NCI-H1417 (cell line): ENCODE measurements at places on chromosomes 6 and 20.

DNA sequence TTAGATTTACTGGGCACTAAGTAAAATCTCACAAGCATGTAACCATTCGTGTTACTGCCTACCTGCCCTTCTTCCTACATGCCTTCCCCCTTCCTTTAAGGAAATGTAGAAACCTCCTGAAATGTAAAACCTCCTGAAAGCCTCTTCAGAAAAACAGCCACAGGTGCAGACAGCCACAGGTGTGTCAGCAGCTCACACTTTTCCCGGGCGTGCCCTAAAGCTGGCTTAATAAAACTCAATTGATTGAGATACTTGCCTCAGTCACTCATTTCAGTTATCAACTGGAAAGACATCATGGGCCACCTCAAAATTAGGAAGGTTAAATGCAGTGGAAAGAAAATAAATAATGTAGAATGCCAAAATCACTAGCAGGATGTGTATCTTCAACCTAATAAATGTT, 23.1 kb upstream of the PBOV1 start:
- no peak for DNase-seq

GRCh38 chr6:139473231-139473701, 98.8 kb upstream of the CITED2 start:
- peak; percentile 42 for DNase-seq

GRCh38 chr6:1910621-1911407, 301.1 kb downstream of the FOXC1 start:
- DNase-seq: no peak

- no peak for DNase-seq
Observed at GRCh38 chr6:7417684-7418083, 28.1 kb downstream of the RIOK1 start.

DNA sequence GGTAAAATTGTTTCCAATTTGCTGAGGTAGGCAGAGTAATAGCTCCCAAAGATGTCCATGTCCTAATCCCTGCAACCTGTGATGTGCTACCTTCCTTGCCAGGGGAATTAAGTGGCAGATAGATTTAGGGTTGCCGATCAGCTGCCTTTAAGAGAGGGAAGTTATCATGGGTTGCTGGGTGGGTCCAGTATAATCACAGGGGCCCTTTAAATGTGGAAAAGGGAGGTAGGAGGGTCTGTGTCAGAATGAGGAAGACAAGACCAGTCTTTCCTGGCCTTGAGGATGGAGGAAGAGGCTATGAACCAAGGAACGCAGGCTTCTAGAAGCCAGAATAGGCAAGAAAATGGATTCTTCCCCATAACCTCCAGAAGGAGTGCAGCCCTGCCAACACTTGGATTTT, 50.7 kb downstream of the CTCFL start:
- no peak for DNase-seq

- no peak for DNase-seq
Observed at GRCh38 chr6:131867744-131868143, 59.9 kb downstream of the ENPP1 start.

- no peak for DNase-seq
Observed at GRCh38 chr6:28947831-28948270, 24.1 kb upstream of the TRIM27 start.

DNA sequence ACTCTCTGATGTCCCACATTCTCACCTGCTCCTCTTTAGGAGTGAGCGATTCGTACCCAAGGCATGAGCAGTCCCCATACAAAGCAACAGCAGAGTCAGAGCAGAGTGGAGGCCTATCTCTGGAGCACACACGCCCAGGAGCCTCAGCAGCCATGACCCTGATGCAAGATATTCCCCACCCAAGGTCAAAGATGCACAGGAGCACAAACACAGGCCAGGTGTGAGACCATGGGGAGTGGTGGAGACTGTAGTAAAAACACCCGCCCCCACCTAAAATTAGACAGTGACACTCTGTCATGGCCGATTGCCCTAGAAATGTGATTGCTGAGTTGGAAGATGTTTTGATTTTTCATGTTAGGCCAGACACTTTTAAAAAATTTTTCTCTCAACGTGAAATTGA, 21.4 kb downstream of the RRBP1 start:
- DNase-seq: no peak
